ENCODE measurements at places on chromosomes 2 and 18. TPM values are rescaled to one million over a fixed set of nuclear protein-coding genes. Genes with fewer than 3 reads are reported as not detected.

Gene CCL20
- not detected for total RNA-seq

Gene LAMA3
- 46.3 TPM for total RNA-seq

Gene REG3A
- total RNA-seq, result not detected

Gene CRYBA2
- not detected for total RNA-seq

Gene KANSL3
- 87.0 TPM for total RNA-seq

Gene SIX2
- total RNA-seq, result 1.7 TPM

Gene MC4R
- not detected for total RNA-seq

Gene TUBA4B
- not detected for total RNA-seq

Gene SNORC
- 10.9 TPM for total RNA-seq

Gene GLI2
- 7.5 TPM for total RNA-seq

Gene C2orf66
- not detected for total RNA-seq

Gene DNAH7
- total RNA-seq, result 5.0 TPM

Gene SUCLG1
- 56.1 TPM for total RNA-seq

Gene KANSL1L
- total RNA-seq, result 141 TPM

Gene SLC4A5
- total RNA-seq, result 9.9 TPM

Gene IL36A
- not detected for total RNA-seq

Gene INPP5D
- 40.4 TPM for total RNA-seq

Gene RIT2
- not detected for total RNA-seq

Gene SULT1C2
- 2.0 TPM for total RNA-seq

Gene CD8A
- not detected for total RNA-seq

Gene GAL3ST2
- 0.30 TPM for total RNA-seq

Gene HK2
- 6.6 TPM for total RNA-seq

Gene ARMC9
- total RNA-seq, result 19.3 TPM

Gene COL4A4
- total RNA-seq, result 5.7 TPM

Gene NXPH2
- not detected for total RNA-seq

Gene KRTCAP3
- not detected for total RNA-seq

Gene TRABD2A
- 6.3 TPM for total RNA-seq

Gene DLGAP1
- 1.5 TPM for total RNA-seq

Gene GPR75
- total RNA-seq, result 2.2 TPM

Gene DSG1
- not detected for total RNA-seq

Gene LYPD6B
- total RNA-seq, result not detected

Gene SRD5A2
- total RNA-seq, result not detected

Gene MAB21L4
- total RNA-seq, result not detected

Gene FAM110C
- total RNA-seq, result not detected

Gene OSR1
- 22.7 TPM for total RNA-seq

Gene IL1RL2
- total RNA-seq, result not detected

Gene RGPD5
- total RNA-seq, result 27.0 TPM

Gene CPLX4
- not detected for total RNA-seq

Gene IL18RAP
- 3.9 TPM for total RNA-seq

Gene RGPD3
- 0.44 TPM for total RNA-seq

Gene CXCR1
- 0.21 TPM for total RNA-seq

Gene FBXO48
- 1.1 TPM for total RNA-seq

Gene NEU2
- total RNA-seq, result not detected

Gene IKZF2
- total RNA-seq, result 24.7 TPM

Gene TEX44
- not detected for total RNA-seq

Gene SH3BP4
- 19.2 TPM for total RNA-seq
